Natural killer cell (primary cell): ENCODE measurements at places on chromosomes 13 and 19. TPM values are rescaled to one million over a fixed set of nuclear protein-coding genes. Genes with fewer than 3 reads are reported as not detected.

Gene UBE2L5
- not detected for total RNA-seq

Gene LGALS7B
- total RNA-seq = not detected

- DNase-seq = no peak
- peak overlapping the region; percentile 44 for H3K27ac ChIP-seq
- no peaks in the 10 kb centered on the region for H3K27me3 ChIP-seq
- H3K36me3 ChIP-seq = peaks cover 4% of the 10 kb centered on the region
- peak overlapping the region; percentile 60 for H3K4me3 ChIP-seq
- H3K4me1 ChIP-seq = peaks cover 36% of the 10 kb centered on the region
Observed at GRCh38 chr19:12721656-12722565, 1.8 kb downstream of the TNPO2 start.

- no peak overlapping the region for H3K27ac ChIP-seq
- H3K27me3 ChIP-seq = no peaks in the 10 kb centered on the region
- no peak for DNase-seq
- H3K36me3 ChIP-seq = no peaks in the 10 kb centered on the region
- no peaks in the 10 kb centered on the region for H3K4me1 ChIP-seq
- H3K4me3 ChIP-seq = no peak overlapping the region
Observed at GRCh38 chr19:28074773-28075172, 1138.2 kb downstream of the UQCRFS1 start.

DNA sequence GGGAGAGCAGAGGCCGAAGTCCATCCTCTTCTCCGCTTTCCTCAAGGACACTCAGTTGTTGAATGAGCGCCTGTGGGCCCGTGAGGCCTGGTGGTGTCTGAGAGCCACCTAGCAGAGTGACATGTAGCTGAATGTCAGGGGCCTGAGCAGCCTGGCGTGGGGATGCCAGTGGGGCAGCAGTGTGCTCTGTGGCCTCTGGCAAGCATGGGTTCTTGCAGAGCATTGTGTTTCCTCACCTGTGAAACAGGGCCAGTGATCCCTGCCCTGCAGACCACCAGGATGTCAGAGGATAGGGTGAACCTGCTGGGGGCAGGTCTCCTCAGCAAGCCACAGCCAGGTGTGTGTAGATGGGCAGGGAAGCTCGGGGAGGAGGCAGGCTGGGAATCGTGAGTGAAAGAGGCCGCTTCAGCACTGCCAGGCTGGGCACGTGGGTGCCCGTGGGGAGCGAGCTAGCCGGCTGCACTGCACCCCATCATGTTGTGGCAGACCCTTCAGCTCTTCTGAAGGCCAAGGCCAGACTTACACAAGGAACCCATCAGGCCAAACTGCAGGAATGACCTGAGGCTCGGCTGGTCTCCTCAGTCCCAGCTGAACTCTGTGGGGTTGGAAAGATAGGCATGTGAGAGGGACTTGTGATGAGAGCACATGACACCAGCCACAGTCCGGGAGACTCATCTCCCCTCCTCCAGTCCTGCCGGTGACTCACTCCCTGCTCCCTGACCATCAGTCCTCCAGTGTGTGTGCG, 5.0 kb downstream of the PPP1R37 start:
- H3K36me3 ChIP-seq = no peaks in the 10 kb centered on the region
- H3K4me3 ChIP-seq = no peak overlapping the region
- H3K27ac ChIP-seq = no peak overlapping the region
- no peaks in the 10 kb centered on the region for H3K27me3 ChIP-seq
- H3K4me1 ChIP-seq = peaks cover 50% of the 10 kb centered on the region

GRCh38 chr19:2733930-2734588, 5.8 kb downstream of the SLC39A3 start:
- no peak overlapping the region for H3K4me3 ChIP-seq
- H3K4me1 ChIP-seq = peaks cover 3% of the 10 kb centered on the region
- no peak for DNase-seq
- peaks cover 22% of the 10 kb centered on the region for H3K36me3 ChIP-seq
- H3K27ac ChIP-seq = no peak overlapping the region
- H3K27me3 ChIP-seq = no peaks in the 10 kb centered on the region

- H3K27me3 ChIP-seq = no peaks in the 10 kb centered on the region
- DNase-seq = no peak
- no peak overlapping the region for H3K4me3 ChIP-seq
- H3K4me1 ChIP-seq = no peaks in the 10 kb centered on the region
Observed at GRCh38 chr13:27708325-27708724, 84.0 kb upstream of the GSX1 start.

DNA sequence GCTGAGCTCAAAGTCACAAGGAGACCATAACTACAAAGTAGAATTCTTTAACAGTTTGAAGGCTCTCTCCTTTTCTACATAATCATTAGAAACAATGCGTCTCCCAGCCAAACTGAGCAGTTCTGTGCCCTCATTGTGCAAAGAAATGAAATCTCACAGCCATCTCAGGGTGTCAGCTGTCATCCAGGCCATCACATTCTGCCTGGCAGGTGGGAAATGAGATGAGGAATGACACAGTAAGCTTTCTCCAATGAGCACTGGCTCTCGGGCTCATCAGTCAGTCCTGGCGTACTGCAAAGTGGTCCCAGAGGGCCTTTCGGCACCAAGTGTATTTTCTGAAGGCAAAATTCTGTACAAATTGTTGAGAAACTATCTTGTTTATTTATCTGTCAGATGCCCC, 306.5 kb downstream of the KCTD12 start:
- H3K36me3 ChIP-seq = no peaks in the 10 kb centered on the region
- no peaks in the 10 kb centered on the region for H3K4me1 ChIP-seq
- H3K4me3 ChIP-seq = no peak overlapping the region

DNA sequence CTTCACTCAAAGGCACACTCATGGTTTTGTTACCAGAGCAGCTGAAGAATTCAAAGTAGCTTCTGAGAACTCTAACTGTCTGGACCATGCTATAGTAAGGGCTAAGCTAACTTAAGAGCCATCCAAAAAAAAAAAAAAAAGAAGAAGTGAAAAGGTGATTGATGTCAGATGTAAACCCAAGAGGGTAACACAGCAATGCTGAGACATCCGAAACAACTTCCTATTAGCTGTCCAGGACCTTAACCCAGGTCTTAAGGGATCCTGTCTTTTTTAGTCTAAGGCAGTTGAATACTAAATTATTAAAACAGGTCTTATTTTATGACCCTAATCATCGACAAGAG, 11.2 kb upstream of the RAB20 start:
- H3K27ac ChIP-seq = no peak overlapping the region
- no peaks in the 10 kb centered on the region for H3K36me3 ChIP-seq
- no peak overlapping the region for H3K4me3 ChIP-seq
- no peaks in the 10 kb centered on the region for H3K27me3 ChIP-seq
- H3K4me1 ChIP-seq = peaks cover 10% of the 10 kb centered on the region
- no peak for DNase-seq

GRCh38 chr19:29487432-29487831, 38.4 kb upstream of the VSTM2B start:
- no peak overlapping the region for H3K4me3 ChIP-seq
- H3K27me3 ChIP-seq = peaks cover 5% of the 10 kb centered on the region
- H3K27ac ChIP-seq = no peak overlapping the region
- DNase-seq = no peak
- no peaks in the 10 kb centered on the region for H3K4me1 ChIP-seq

GRCh38 chr19:51687791-51688670, 5.1 kb upstream of the SPACA6 start:
- H3K27ac ChIP-seq = no peak overlapping the region
- H3K4me1 ChIP-seq = peaks cover 15% of the 10 kb centered on the region
- H3K4me3 ChIP-seq = no peak overlapping the region
- no peak for DNase-seq
